ENCODE measurements at places on chromosomes 7 and 10. TPM values are rescaled to one million over a fixed set of nuclear protein-coding genes. Genes with fewer than 3 reads are reported as not detected.
A peak's percentile ranks its signal among the peaks of the same experiment; 100 is the strongest.

The TMEM196 gene
- not detected for total RNA-seq

The AEBP1 gene
- total RNA-seq: 272 TPM

The TUBB8 gene
- total RNA-seq: 0.20 TPM

The ZNF727 gene
- total RNA-seq: 5.5 TPM

The INA gene
- total RNA-seq: not detected

The OGDHL gene
- total RNA-seq: 0.69 TPM

The GPER1 gene
- 11.1 TPM for total RNA-seq

The ESYT2 gene
- 63.1 TPM for total RNA-seq

The CALML5 gene
- total RNA-seq: not detected

GRCh38 chr7:50610521-50611277 lies 45.5 kb upstream of the DDC start:
- DNase-seq: no peak

- DNase-seq: no peak
Observed at GRCh38 chr7:140738280-140738679, 41.8 kb downstream of the NDUFB2 start.

DNA sequence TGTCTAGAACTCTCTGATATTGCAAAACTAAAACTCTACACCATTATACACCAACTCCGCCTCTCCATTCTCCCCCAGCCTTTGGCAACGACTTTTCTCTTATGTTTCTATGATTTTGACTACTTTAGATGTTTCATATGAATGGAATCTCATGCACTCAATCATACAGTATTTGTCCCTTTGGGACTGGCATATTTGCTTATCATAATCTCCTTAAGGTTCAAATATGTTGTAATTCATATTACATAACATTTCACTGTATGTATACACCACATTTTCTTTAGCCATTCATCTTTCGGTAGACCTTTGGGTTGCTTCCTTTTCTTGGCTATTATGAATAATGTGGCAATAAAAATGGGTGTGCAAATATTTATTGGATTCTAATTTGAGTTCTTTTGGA lies 164.4 kb downstream of the ARL4A start:
- no peak for DNase-seq

DNA sequence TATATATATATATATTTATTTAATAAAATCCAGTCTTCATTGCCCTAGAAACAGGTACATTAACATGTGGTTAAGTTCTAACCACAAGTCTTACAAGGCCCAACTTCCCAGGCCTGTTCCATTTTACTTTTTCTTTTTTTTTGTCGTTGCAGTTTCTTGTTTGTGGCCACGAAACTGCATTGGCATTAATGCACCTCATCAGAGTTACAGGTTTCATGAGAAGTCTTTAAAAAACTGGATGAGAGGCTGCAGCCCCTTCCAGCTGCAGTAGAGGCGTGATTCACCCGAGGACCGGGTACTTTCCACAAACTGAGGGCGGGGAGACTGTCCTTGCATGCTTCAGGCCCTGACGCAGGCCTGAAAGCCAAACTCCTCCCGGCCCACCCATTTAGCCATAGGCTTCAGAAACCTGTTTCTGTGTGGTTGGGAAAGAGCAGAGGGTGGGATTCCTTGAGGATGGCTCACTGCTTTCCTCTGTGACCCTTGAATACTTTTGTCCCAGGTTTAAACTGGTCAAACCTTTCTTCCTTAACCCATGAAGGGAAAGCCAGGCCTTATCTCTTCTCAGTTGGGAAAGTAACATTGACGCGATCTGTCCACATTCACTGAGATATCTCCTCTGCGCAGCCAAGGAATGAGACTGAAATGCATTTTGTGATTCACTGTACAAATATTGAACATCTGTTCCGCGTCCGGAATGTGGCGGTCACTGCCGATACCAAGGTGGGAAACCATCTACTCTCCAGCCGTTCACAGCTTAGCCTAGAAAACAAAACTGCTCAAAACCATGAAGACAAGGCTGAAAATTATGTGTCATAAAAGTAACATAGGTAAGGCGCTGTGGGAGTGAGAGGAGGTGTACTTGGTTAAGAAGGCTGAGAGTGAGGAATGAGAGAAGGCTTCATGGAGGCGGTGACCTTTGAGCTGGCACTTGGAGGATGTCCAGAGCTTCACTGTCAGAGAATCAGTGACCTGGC lies 311.7 kb downstream of the GATA3 start:
- no peak for DNase-seq

DNA sequence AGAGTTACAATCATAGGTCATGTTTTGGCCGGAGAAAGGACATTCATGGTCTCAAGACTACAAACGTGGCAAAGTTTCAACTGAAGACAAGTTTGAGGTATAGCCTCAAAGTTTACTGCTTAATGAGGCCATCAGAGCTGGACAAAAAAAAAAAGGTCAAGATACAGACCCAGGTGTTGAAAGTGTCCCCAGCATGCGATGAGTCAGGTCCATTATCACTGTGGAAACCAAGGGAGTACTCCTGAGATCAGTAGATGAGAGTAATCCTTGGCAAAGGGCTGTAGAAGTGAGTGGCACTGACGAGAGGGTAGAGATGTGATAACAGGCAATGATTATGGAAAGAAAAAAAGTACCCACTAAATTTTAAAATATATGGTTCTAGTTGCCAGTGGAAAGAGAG lies 80.1 kb upstream of the LRRN3 start:
- no peak for DNase-seq

GRCh38 chr10:110350812-110351211 lies 46.1 kb upstream of the SMNDC1 start:
- DNase-seq: no peak

DNA sequence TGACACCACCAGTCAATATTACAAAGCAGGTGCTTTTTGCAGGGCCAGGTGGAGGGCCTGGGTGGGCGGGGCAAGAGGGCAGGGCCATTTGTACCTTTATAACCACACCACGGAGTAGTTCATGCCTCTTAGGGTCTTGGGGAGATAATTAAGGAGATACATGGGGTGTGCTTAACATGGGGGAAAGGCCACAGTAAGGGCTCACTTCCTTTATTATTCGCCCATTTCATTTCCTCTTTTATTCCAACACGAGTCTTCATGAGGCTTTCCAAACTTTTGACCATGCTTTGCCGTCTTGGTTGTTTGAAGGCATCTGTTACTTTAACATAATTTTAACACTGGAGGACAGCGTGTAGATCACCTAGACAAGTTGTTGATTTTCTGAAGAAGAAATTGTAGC lies 33.3 kb upstream of the LYZL2 start:
- no peak for DNase-seq

- DNase-seq: no peak
Observed at GRCh38 chr10:92385831-92386230, 94.9 kb downstream of the MARCHF5 start.

GRCh38 chr7:158999496-158999895 lies 143.1 kb downstream of the DYNC2I1 start:
- no peak for DNase-seq

GRCh38 chr10:107163076-107163855 lies 1.2 kb downstream of the SORCS1 start:
- no peak for DNase-seq

DNA sequence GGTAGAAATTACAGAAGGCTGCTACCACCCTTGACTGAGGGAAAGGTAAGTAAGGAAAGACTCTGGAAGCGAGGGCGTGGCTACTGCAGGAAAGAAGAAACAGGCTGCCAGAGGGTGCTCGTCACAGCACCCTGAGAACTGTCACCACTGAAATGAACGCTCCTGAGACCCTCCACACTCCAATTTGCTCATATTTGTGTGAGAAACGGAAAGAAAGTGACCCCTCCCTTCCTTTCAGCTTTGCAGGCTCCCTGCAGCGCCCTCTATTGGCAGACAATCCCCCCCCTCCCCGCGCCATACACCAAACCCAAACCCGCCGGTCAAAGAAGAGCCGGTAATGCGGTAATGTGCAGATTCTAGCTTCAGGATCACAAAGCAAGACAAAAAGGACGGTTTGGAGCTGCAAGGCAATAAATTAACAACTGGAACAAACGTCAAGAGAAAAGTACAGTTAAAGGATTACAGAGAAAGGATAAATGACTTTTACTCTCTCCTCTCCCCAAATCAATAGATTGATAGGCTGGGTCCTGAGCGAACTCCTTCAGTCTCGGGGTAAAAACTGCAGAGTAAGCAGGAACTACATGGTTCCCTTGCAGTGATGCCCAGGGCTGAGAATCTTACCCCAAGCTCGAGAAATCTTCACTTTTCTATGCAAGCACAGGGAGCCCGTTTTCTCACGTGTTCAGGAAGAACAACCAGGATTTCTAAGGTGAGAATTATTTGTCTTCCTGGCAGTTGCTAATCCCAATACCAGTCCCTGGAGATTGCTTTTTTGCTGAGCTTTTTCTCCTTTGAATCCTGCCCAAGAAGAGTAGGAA lies 47.6 kb downstream of the STEAP1B start:
- peak; percentile 74 for DNase-seq

- no peak for DNase-seq
Observed at GRCh38 chr7:25369786-25370185, 141.5 kb upstream of the NPVF start.

DNA sequence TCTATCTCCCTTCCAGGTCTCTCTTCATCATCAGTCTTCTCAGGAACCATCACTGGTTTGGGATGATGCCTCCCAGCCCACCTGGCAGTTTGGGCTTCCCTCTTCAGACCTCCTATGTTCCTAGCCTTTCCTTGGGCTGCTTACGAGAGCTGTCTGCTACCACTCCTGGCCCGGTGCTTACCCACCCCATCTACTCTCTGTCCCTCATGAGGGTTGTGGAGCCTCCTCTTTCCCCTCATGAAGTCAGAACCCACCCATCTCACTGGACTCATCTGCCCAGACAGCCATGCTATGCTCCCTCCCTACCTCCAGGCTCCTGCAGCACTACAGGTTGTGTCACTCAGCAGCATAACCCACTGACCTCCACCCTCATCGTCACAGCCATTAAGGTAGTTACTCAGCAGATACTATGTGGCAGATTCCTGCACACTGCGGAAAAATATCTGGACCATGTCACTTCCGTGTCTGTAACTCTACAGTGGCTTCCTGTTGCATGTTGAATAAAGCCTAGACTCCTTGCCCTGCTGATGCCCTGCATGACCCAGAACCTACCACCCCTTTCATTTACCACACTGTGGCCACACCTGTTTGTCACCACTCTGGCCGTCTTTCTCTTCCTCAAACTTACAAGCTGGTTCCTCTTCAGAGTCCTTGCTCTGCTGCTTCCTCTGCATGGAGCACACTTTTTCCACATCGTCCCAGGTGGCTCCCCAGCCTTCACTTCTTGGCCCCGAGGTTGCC lies 2.0 kb downstream of the DBNL start:
- peak; percentile 42 for DNase-seq

- no peak for DNase-seq
Observed at GRCh38 chr7:131733604-131734003, 177.2 kb upstream of the PODXL start.

DNA sequence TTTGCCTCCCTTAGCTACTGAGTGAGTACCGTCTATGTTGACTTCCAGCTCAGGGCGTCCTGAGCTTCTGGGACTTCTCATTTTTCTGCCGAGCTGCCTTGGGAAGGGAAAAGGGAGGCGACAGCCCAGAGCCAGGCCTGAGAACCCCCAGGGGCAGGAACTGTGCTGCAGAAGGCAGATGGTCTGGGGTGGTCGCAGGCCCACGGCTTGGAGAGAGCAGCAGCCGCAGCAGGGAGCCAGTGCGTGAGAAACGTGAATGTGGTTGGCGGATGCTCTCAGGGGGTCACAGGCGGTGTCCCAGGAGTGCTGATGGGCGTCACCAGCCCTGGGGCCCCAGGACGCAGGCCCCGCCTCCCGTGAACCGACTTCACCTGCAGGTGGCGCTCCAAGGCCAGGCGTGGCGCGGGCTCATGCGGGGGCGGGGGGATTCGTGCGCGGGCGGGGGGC lies 9.2 kb upstream of the PWWP2B start:
- peak; percentile 86 for DNase-seq

DNA sequence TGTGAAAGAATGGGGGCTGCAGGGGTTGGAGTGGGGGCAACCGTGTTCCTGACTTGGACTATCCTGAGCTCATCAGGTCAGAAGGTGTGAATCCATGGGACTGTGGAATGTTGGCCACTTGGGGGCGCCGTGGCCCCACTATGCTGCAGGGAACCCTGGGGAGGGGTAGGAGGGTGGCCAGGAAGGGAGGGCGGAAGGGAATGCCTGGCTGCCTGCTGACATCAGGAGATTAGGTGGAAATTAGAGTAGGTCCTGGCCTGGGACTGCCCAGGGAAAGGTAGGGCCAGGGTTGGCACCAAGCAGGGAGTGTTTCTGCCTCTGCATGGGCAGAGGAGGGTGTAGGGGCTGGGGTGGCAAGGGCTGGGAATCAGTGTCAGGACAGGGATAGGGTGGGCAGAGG lies 65.8 kb upstream of the PRSS58 start:
- no peak for DNase-seq
